ENCODE measurements at places on chromosomes 6 and 20. TPM values are rescaled to one million over a fixed set of nuclear protein-coding genes. Genes with fewer than 3 reads are reported as not detected.

- DNase-seq, result peak; percentile 86
These were observed 102.8 kb upstream of the TMEM170B start for GRCh38 chr6:11434565-11435326.

DNA sequence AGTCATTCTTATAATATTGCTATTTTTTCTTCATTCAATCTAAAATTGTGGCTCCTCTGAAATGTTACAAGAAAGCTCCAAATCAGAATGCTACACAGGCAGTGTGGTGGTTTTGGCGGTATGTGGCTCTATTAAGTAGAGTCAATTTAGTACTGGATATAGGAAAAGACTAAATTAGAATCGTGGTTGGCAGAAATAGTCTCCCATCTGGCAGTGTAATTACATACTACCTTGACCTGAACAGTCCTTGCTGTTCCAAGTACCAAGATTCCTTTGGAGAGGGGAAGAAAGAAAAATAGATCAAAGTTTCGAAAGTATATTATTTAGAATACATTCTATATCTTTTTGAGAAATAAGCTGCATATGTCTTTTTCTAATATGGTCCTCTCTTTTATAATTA is 78.2 kb downstream of the C6orf118 start:
- no peak for DNase-seq

GRCh38 chr6:18511211-18511610 is 124.1 kb downstream of the RNF144B start:
- no peak for DNase-seq

DNA sequence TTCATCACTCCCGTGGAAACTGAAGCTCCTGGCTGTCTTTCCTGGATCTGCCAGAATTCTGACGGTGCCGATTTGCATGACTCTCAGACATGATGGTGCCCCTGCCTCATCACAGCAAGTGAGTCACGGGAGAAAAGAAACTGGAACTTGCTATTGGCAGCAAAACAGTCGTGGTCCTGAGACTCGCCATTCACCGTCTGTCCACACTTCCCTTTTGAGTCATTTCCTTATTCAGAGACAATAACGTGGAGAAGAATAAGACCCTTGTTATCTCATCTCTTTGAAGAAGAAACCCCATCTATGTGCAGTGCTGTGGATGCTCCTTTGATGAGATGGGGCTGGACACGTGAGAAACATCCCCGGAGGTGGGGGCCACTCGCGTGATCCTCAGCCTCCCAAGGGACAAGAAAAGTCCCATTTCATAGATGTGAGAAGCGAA is 4.2 kb downstream of the GPR31 start:
- peak; percentile 17 for DNase-seq

DNA sequence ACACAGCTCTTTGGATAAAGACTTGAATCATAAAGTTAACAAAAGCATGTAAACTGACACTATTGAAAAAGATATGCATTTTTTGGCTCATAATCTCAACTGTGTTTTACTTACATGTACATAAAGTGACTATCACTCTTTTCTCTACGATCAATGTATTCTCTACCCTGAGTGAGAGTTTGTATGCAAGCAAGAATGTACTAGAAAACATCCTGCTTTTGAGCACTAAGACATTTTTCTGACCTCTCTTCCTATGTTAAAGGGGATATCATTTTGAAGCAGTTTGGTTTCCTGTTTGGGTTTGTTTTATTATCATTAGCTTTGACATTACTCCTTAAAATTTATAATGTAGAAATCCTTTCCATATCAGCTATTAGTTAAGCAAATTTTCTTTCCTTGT is 910.8 kb downstream of the C6orf118 start:
- no peak for DNase-seq

GRCh38 chr6:1820165-1820564 is 210.4 kb downstream of the FOXC1 start:
- DNase-seq, result peak; percentile 90

Gene CLIC5
- total RNA-seq, result not detected

Gene CDH4
- 0.25 TPM for total RNA-seq

Data from fibroblast of the aortic adventitia (primary cell).